ENCODE measurements at places on chromosomes 7 and 10.

GRCh38 chr7:96663457-96663856, 46.2 kb downstream of the SEM1 start:
- no peak for DNase-seq

DNA sequence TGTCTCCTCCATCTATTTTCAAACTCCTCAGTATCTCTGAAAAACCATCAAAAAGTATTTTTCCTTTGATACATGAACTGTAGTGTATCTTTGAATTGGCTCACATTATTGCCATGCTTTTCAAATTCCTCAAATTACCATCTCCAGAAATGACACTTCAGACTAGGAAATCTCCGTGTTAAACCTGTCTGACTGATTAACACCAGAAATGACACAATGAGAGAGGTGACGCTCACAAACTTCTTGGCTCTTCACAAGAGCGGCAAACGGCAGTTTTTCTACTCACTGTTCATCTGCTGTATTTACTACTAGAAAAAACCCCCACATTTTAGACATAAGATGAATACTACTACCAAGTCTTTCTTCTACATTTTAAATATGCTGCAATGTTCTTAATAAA, 56.6 kb downstream of the MKX start:
- no peak for DNase-seq

DNA sequence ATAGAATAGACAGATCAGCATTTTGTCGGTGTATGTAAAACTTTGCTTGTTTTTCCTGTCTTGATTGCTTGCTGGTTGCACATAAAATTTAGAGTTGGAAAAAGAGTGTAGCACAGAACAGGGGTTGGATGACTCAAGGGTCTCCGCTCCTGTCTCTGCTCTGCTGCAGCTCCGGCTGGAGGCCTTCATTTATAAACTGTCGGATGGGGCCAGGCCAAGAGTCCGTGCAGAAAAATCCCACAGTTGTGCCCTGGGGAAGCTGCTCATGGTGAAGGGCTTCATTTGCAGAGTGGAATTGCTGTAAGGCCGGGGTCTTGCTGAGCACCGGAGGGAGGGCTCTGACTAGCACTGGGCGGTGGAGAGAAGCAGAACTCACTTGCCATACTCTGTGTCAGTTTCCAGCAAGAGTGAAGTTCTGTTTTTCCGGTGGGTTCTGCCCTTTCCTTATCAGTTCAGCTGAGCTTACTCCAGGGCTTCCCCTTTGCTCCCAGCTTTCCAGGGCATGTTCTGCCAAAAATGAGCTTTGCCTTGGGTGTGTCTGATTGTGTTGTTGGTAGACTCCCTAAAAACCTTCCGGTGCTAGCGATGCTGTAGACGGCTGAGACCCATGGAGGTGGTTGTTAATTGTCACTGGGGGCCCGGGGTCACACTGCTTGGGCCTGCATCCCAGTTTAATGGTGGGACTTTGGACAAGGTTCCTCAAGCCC, 67.2 kb downstream of the CAMK1D start:
- DNase-seq, result no peak

DNA sequence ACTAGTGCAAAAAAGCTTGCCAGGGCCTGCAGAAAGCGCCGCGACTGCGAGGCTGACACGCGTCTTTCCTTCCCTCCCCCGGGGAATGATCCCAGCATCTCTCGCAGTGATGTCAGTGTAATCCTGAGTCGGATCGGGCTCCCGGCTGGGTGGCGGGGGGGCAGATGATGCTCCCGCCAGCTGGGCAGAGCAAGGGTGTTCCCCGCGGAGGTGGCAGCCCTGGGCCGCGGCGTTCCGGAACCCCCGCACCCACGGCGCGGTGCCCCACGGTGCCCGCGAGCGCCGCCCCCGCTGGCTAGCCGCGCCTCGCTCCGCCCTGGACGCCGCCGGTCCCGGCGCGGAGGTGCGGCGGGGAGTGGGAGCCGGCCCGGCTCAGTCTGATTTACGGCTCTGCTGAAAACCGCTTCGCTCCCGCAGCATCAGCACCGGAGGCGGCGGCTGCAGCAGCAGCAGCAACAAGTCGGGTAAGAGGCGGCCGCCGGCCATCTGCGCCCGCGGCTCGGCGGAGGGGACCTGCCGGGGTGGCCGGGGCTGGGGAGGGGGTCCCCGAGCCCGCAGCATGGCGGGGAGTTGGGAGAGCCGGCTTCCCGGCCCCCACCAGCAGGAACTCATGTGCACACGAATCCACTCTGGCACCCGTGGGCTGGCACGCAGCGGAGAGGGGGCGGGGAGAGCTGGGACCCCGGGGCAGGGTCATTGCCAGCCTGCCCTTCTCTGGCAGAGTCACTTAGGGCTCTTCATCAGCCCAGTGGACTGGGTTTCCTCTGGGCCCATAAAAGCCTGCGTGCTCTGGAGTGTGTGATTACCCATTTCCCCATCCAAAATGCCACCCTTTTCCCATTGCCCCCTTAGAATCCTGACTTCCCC, at the start of gene ZNF365:
Gene ZNF365, plus strand, starts transcription at position 375 of the 867 bp plus-strand sequence. CDS start 1,825 bp downstream, outside the sequence.
- no peak for DNase-seq

GRCh38 chr10:124254490-124254889, 161.1 kb upstream of the CHST15 start:
- DNase-seq, result no peak

- no peak for DNase-seq
Observed at GRCh38 chr7:28217143-28217542, 36.5 kb upstream of the JAZF1 start.

DNA sequence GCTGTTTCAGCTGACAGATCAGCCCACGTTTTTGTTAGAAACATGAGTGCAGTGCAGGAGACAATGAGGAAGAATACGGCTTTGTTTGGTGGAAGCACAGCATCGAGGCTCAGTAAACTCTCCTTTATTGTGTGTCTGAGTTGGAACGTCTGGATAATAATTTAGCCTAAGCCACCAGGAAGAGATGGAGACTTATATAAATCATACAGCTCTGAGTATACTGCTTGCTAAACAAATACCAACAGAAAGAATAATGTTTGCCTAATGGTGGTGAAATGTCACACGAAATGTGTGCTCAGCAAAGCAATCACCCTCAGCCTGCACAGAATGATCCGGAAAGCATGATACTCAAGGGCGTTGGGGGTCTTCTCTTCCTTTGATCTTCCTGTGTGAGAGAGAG, 664.1 kb upstream of the ADARB2 start:
- DNase-seq, result no peak

- no peak for DNase-seq
Observed at GRCh38 chr7:122618585-122619189, 80.2 kb downstream of the RNF133 start.

DNA sequence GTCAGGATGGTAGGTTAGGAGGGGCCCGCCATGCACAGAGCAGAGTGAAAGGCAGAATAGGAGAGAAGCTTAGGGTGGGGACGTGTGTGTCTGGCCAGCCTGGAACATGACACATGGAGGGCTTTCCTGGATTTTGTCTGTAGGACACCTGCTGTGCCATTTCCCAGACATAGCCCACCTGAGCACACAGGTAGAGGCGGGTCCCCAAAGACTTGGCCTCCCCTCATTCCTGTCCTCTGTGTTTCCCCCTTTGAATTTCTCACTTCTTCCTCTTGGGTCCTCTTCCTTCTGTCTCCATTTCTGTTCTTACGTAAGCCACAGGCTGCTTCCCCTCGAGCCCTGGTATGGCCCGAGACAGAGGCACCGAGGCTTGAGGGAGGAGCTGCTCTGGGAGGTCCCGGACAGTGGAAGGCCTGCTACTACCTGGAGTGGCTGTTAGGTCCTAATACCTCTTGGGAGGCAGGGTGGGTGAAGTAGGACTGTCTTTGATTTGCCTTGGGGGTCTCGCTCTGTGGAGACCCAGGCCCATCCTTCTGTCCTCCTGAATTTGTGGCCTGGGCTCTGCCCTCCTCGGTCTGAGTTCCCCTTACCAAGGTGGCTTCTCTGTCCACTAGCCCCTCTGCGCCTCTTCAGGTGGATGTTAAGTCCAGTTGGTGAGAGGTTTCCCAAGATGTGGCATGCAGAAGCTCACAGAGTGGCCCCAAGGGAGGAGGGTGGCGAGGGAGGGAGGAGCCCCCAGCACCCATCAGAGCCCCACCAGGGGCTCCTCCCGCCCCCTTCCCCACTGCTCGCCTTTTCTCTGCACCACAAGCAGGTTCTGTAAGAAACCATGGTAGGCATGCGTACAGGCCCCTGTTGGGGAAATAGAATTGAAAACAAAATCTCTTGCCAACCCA, 5.5 kb downstream of the ZNF775 start:
- DNase-seq, result no peak

GRCh38 chr7:99079104-99079503, 64.8 kb downstream of the SMURF1 start:
- DNase-seq, result no peak

DNA sequence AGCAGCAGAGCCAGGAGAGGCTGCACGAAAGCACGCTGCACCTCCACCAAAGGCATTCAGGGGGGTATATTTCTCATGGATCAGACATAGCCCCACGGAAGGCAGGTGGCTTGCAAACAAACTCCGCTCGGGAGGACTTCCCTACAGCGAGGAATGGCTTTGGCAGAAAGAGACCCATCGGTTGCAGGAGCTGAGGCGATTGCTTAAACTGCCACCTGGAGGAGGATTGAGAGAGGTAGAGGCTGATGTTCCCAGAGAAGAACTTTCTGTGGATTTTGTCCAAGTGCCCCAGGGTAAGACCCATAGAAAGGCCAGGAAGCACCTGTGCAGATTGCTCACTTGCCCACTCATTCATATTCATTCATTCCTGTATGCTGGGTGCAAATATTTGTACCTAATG, 89.1 kb downstream of the NEUROD6 start:
- no peak for DNase-seq

DNA sequence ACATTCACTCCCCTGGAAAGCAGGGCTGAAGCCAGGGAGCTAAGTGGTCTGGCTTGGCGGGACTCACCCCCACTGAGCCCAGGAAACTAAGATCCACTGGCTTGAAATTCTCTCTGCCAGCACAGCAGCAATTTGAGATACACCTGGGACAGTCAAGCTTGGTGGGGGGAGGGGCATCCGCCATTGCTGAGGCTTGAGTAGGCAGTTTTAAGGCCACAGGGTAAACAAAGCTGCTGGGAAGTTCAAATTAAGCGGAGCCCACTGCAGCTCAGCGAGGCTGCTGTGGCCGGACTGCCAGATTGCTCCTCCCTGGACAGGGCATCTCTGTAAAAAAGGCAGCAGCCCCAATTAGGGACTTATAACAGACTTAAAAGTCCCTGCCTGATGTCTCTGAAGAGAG, 108.2 kb upstream of the FAM13C start:
- DNase-seq, result no peak
